ENCODE measurements at places on chromosomes 2 and 18. TPM values are rescaled to one million over a fixed set of nuclear protein-coding genes. Genes with fewer than 3 reads are reported as not detected.
A peak's percentile ranks its signal among the peaks of the same experiment; 100 is the strongest.

The MOGAT1 gene
- 0.27 TPM for polyA plus RNA-seq

DNA sequence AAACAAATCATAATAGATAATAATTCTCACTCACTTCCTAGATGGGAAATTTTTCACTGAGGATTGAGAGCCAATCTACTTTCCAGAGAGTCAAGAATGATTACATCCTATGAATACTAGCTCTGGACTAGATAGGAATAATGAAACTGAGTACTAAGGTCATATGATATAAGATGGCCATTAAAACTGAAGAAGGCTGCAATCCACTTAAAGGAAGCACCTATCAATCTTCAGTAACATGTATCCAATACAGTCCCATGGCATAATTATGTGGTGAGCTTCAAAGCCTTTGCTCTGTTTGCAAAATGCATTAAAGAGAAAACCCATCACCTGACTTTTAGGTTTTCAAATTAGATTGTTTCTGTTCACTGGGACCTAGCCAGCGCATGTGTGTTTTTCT, 398.0 kb upstream of the MEIS1 start:
- DNase-seq, result no peak

- no peak for DNase-seq
Observed at GRCh38 chr2:20424300-20425290, 22.3 kb upstream of the RHOB start.

The RAD51AP2 gene
- polyA plus RNA-seq, result 0.38 TPM

The SETBP1 gene
- polyA plus RNA-seq, result 35.3 TPM

- DNase-seq, result peak; percentile 40
Observed at GRCh38 chr2:19899985-19900930, 1.5 kb downstream of the TTC32 start.

DNA sequence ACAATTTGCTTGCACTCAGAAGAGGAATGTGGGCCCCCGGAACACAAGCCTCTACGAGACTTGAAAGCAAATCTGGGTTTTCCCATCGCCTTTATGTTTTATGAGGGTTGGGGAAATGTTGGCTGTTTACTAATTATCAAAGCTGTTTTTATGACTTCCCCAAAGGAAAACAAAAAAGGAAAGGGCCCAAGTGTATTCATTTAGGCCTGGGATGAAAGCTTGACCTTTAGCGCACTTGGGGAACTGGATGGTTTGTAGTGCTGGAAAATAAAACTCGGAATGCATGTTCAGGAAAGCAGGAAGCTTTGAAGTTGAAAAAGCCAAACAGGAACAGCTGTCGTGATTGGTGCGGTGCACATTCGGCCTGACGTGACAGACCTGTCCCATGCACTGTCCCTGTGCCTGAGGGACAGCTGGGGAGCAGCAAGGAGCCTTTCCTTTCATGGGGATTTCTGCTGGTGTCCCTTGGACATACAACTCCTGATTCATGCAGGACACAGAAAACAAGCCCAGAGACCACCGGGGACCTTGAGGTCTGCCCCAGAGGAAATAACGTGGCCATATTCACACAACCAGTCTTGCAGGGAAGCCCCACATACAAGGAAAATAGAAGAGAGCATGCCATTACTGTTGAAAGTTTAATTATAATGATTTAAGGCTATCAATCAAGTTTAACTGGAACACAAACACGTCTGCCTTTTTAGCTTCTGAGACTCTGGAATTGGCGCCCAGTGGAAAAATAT, 169.7 kb upstream of the APCDD1 start:
- DNase-seq, result peak; percentile 49

GRCh38 chr2:52465287-52465686, 1302.3 kb upstream of the CHAC2 start:
- DNase-seq, result no peak

All from left kidney (tissue), 8 donors.